Panc1 (cell line): ENCODE measurements at places on chromosomes 6 and 20. TPM values are rescaled to one million over a fixed set of nuclear protein-coding genes. Genes with fewer than 3 reads are reported as not detected.

Gene FOXS1
- 6.3 TPM for total RNA-seq

Gene FAM83D
- total RNA-seq = 30.9 TPM

Gene NMBR
- not detected for total RNA-seq

Gene SLC32A1
- total RNA-seq = not detected

Gene GLP1R
- total RNA-seq = not detected

Gene PKIB
- 1.1 TPM for total RNA-seq

Gene CYB5R4
- total RNA-seq = 31.7 TPM

Gene GPSM3
- 2.0 TPM for total RNA-seq

Gene LBP
- 0.15 TPM for total RNA-seq

Gene NOL4L
- 21.6 TPM for total RNA-seq

Gene LPA
- total RNA-seq = 0.21 TPM

Gene SRSF12
- total RNA-seq = 0.28 TPM

Gene TBXT
- not detected for total RNA-seq

Gene C6orf15
- not detected for total RNA-seq

Gene SLC22A7
- not detected for total RNA-seq

Gene FARS2
- 12.8 TPM for total RNA-seq

Gene MYB
- 1.3 TPM for total RNA-seq

Gene NFYA
- 34.7 TPM for total RNA-seq

Gene MCCD1
- total RNA-seq = not detected

Gene CNBD2
- total RNA-seq = 3.7 TPM

Gene SLCO4A1
- 167 TPM for total RNA-seq

Gene SYCP2
- 39.7 TPM for total RNA-seq

Gene LINC00237
- not detected for total RNA-seq

Gene PTCHD4
- total RNA-seq = not detected

Gene DNAAF9
- total RNA-seq = 7.4 TPM

Gene MTFR2
- 12.8 TPM for total RNA-seq

Gene ARFGEF3
- 1.5 TPM for total RNA-seq

Gene SLC13A3
- total RNA-seq = 0.31 TPM

Gene FAM209A
- not detected for total RNA-seq

Gene ANKRD66
- total RNA-seq = not detected

Gene SNRPB
- 393 TPM for total RNA-seq

Gene OPN5
- total RNA-seq = not detected

Gene NNAT
- not detected for total RNA-seq

Gene PLCB4
- total RNA-seq = 1.5 TPM

Gene COL9A3
- total RNA-seq = 46.6 TPM

Gene PAQR8
- total RNA-seq = 3.6 TPM

Gene PLA2G7
- 0.41 TPM for total RNA-seq

Gene DBNDD2
- 55.4 TPM for total RNA-seq
